ENCODE measurements at places on chromosomes 1 and 21. TPM values are rescaled to one million over a fixed set of nuclear protein-coding genes. Genes with fewer than 3 reads are reported as not detected.
A peak's percentile ranks its signal among the peaks of the same experiment; 100 is the strongest.

DNA sequence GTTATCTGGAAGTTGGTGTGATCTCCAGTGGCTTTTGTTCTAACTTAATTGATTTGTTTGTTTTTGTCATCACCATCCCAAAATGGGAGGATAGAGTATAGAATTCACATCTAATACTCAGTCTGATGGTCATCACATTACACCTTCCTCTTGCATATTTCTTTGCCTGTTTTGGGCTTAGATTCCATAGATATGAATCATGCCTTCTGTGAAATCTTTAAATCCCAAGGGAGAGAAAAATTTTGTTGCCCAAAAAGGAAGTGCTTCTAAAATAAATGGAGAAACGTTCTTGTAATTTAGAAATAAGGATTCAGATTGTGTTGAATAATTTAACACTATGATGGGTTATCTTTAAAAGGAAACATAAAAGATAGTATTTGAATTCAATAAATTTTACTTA is 446.0 kb upstream of the LRRC7 start:
- no peaks in the 10 kb centered on the region for H3K27me3 ChIP-seq
- no peaks in the 10 kb centered on the region for H3K36me3 ChIP-seq
- H3K4me1 ChIP-seq, result no peaks in the 10 kb centered on the region
- H3K27ac ChIP-seq, result no peak overlapping the region

DNA sequence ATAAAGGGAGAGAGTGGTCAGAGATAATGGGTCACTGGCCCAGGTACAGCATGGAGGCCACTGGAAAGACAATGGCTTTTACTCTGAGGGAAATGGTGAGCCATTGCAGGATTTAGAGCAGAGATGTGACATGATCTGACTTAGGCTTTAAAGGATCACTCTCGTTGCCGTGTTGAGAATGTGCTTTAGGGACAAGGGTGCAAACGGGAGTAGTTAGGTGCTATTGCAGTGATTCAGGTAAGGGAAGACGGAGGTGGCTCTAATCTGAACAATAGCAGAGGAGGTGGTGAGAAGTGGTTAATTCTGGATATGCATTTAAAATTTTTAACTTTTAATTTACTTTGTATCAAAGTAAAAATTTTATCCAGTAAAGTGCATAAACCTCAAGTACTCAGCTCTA is 9.8 kb downstream of the ADORA1 start:
- H3K4me3 ChIP-seq, result no peak overlapping the region
- DNase-seq, result no peak
- H3K4me1 ChIP-seq, result peaks cover 2% of the 10 kb centered on the region

DNA sequence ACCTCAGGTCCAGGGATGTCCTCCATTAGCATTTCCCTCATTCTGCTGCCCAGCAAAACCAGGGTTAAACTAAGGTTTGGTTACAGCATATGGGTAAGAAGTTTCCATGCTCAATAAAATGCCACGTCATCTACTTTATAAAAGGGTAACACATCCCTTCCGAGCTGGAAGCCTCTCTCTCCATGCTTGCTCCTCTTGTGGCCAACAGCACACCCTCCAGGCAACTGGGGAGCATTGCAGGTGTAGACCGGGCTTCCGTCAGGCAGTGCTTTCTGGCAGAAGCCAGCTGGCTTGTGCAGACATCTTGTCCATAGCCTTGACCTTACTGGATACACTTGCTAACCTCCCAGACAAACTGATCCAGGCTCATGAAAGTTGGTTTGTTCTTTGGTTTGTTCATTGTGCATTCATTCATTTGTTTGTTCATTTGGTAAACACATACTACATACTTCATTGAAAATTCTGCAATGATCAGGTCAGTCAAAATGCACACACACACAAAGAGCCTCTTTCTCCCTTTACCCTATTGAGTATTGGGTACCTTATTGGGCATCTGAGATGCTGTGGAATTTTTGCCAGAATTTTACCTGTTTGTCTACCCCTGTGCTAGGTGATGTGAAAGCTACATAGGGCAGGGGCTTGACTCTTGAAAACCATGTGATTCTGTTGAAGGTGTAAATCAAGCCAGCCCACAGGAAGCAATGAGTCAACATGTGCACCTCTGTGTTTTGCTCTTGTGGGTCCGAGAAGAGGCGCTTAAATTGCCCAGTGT is 422.8 kb downstream of the CAMTA1 start:
- peak; percentile 41 for DNase-seq
- H3K27ac ChIP-seq, result no peak overlapping the region
- no peak overlapping the region for H3K4me3 ChIP-seq
- H3K4me1 ChIP-seq, result no peaks in the 10 kb centered on the region
- peaks cover 52% of the 10 kb centered on the region for H3K27me3 ChIP-seq

- peaks cover 35% of the 10 kb centered on the region for H3K36me3 ChIP-seq
- peaks cover 42% of the 10 kb centered on the region for H3K4me1 ChIP-seq
- H3K27ac ChIP-seq, result no peak overlapping the region
- DNase-seq, result no peak
- no peaks in the 10 kb centered on the region for H3K27me3 ChIP-seq
Measured at GRCh38 chr1:244439391-244440032, 12.2 kb downstream of the ADSS2 start.

- H3K27ac ChIP-seq, result no peak overlapping the region
- H3K4me3 ChIP-seq, result no peak overlapping the region
- H3K4me1 ChIP-seq, result peaks cover 4% of the 10 kb centered on the region
- no peak for DNase-seq
- H3K36me3 ChIP-seq, result no peaks in the 10 kb centered on the region
- H3K27me3 ChIP-seq, result no peaks in the 10 kb centered on the region
Measured at GRCh38 chr1:225435957-225436392, 8.1 kb upstream of the LBR start.

DNA sequence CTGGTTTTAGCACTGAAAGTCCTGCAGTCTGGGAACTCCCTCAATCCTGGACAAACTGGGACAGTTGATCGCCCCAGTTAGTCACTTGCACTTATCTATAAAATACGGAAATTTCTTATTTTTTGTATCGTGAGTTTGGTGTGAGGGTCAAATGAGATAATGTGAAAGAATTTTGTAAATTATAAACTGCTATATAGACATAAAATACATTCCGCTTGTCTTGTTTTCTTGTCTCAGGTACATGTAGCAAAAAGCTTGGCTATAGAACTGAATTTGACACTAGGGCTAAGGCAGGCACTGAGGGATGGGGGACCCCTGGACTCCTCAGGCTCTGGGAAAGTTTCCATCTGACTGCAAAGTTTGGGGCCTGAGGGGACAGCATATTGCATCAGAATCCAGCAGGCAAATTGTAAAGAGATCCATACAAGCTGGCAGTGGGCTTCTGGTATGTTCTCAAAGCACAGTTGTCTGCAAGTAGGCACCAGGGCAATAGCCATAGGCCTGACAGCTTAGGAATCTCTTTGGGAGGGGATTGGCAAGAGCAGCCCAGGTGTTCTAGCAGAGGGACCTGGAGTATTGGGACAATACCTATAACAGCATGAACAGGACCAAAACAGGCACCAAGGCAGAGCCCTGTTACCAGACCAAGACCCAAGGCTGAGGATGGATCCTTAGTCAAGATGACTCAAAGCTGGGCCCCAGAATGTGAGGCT is 44.3 kb downstream of the S1PR1 start:
- H3K36me3 ChIP-seq, result peaks cover 16% of the 10 kb centered on the region
- peak overlapping the region; percentile 18 for H3K27ac ChIP-seq
- no peak for DNase-seq
- H3K4me3 ChIP-seq, result no peak overlapping the region
- H3K4me1 ChIP-seq, result peaks cover 86% of the 10 kb centered on the region

DNA sequence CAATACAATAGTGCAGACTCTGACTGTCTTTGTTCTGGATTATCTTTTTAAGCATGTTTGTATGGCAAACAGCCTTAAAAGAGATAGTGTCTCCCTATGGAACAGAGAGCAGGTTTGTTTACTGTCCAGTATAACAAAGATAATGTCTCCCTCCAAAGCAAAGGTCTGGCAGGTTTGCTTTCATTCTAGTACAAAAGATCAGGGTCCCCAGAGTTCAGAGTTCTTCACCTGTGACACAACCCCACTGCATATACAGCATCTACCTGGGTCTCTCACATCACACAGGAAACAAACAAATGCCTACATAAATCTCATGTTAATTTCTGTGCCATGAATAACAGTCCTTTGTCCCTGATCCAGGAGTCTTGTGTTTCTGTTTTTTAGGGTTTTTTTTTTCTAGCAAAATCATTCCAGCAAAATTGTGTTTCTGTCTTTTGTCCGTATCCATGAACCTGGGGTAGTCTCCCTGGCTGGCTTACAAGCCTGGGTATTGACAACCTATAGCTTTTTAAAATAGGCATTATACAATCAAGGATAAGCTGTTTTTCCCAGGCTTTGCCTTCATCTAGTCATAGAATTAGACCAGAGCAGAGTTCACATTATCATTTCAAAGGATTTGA is 89.4 kb upstream of the PTBP2 start:
- H3K27ac ChIP-seq, result no peak overlapping the region
- no peak overlapping the region for H3K4me3 ChIP-seq
- DNase-seq, result no peak
- H3K4me1 ChIP-seq, result no peaks in the 10 kb centered on the region
- peaks cover under 1% of the 10 kb centered on the region for H3K27me3 ChIP-seq

DNA sequence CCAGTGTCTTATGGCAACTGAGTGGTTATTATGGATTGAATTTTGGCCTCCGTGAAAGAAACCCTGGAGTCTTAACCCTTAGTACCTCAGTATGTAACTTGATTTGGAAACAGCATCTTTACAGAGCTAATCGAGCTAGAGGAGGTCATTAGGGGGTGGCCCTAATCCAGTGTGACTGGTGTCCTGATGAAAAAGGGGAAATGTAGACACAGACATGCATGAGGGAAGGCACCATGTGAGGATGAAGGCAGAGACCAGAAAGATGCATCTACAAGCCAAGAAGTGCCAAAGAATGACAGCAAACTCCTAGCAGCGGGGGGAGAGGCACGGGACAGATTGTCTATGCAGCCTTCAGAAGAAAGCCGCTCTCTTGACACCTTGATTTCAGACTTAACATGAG is 14.7 kb downstream of the DOP1B start:
- H3K4me3 ChIP-seq, result no peak overlapping the region
- no peak overlapping the region for H3K27ac ChIP-seq
- no peak for DNase-seq
- H3K4me1 ChIP-seq, result peaks cover 6% of the 10 kb centered on the region
- no peaks in the 10 kb centered on the region for H3K27me3 ChIP-seq
- peaks cover 19% of the 10 kb centered on the region for H3K36me3 ChIP-seq

DNA sequence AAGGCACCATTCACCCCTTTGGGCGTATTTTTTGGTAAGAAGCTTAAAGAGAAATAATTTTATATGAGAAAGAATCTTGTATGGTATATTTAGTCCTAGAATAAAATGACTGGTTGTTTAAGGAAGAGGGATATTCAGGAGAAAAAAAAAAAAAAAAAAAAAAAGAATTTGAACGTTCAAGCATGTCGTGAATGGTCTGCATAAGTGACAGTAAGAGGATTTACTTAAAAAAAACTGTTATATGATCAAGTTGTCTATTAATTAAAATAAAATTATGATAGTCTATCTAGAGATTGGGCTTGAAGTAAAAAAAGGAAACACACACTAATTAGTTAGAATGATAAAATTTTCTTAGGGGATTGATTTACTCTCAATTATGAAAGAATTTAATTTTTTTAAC is 11.7 kb upstream of the OR14I1 start:
- H3K4me1 ChIP-seq, result no peaks in the 10 kb centered on the region
- H3K27me3 ChIP-seq, result peaks cover 14% of the 10 kb centered on the region
- H3K27ac ChIP-seq, result no peak overlapping the region
- DNase-seq, result no peak
- no peaks in the 10 kb centered on the region for H3K36me3 ChIP-seq

GRCh38 chr1:182917378-182917777 is 35.6 kb downstream of the SHCBP1L start:
- no peaks in the 10 kb centered on the region for H3K4me1 ChIP-seq
- no peak for DNase-seq
- H3K27me3 ChIP-seq, result peaks cover 50% of the 10 kb centered on the region

DNA sequence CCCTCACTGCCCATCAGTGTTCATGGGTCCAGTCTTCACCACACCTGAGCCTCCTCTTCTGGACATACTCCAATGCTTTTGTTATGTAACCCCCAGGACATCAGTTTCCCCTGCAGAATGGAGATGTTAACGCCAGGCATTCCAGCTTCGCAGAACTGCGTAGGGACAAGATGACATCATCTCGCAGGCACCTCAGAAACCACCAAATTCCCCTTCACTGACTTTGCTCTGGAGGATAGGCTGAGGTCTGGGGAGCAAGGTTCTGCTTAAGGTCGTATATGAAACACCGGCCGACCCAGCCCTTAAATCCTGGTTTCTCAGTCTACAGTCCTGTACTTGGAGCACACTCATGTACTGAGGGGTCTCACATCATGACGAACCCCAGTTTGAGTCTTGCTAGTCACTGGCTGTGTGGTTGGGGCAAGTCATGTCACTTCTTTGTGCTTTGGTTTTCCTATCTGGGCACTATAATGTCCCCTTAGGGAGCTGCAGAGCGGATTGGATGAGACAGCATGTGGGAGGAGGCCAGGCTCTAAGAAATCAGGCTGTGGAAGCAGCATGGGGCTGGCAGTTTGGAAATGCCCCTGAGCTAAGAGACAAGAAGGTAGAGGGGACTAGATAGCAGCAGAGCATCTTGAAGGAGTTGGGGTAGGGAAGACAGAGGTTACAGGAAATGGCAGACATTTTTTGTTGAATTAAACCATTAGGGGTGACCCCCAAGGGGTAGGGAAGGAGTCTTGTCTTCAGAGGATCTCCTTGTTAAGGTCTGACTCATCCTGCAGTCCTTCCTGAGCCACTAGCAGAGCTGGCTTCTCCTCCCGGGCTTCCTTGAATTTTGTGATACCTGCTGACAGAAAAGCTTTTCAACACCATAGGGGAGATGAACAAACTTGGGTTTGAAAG is 138.3 kb downstream of the FOXD2 start:
- H3K4me3 ChIP-seq, result no peak overlapping the region
- peaks cover 31% of the 10 kb centered on the region for H3K27me3 ChIP-seq
- H3K36me3 ChIP-seq, result no peaks in the 10 kb centered on the region
- no peak overlapping the region for H3K27ac ChIP-seq

- H3K27ac ChIP-seq, result no peak overlapping the region
- DNase-seq, result no peak
- H3K4me3 ChIP-seq, result no peak overlapping the region
- peaks cover 52% of the 10 kb centered on the region for H3K36me3 ChIP-seq
- peaks cover 4% of the 10 kb centered on the region for H3K4me1 ChIP-seq
Measured at GRCh38 chr1:168202941-168203654, 22.7 kb upstream of the SFT2D2 start.

GRCh38 chr1:119861547-119861946 is 34.8 kb downstream of the ADAM30 start:
- DNase-seq, result no peak
- H3K36me3 ChIP-seq, result no peaks in the 10 kb centered on the region
- H3K27me3 ChIP-seq, result peaks cover 12% of the 10 kb centered on the region
- H3K4me3 ChIP-seq, result no peak overlapping the region

- H3K36me3 ChIP-seq, result peaks cover 4% of the 10 kb centered on the region
- H3K27me3 ChIP-seq, result no peaks in the 10 kb centered on the region
- no peak overlapping the region for H3K27ac ChIP-seq
- no peak overlapping the region for H3K4me3 ChIP-seq
- H3K4me1 ChIP-seq, result peaks cover 17% of the 10 kb centered on the region
Measured at GRCh38 chr1:183998045-183998444, 39.5 kb downstream of the COLGALT2 start.

The NR1I3 gene
- total RNA-seq, result not detected

The HSD11B1 gene
- 0.36 TPM for total RNA-seq

The C1orf115 gene
- total RNA-seq, result 0.38 TPM

The C1orf56 gene
- total RNA-seq, result 1.2 TPM

The CLDN8 gene
- not detected for total RNA-seq

The FCAMR gene
- not detected for total RNA-seq

The RGS4 gene
- total RNA-seq, result not detected

The HHIPL2 gene
- total RNA-seq, result 0.18 TPM

All from activated naive CD8-positive, alpha-beta T cell treated with anti-CD3 and anti-CD28 coated beads for 36 hours (primary cell).